ENCODE measurements at places on chromosomes 11 and 22.

- no peak for DNase-seq
Measured at GRCh38 chr11:66723693-66724092, 5.3 kb downstream of the SPTBN2 start.

DNA sequence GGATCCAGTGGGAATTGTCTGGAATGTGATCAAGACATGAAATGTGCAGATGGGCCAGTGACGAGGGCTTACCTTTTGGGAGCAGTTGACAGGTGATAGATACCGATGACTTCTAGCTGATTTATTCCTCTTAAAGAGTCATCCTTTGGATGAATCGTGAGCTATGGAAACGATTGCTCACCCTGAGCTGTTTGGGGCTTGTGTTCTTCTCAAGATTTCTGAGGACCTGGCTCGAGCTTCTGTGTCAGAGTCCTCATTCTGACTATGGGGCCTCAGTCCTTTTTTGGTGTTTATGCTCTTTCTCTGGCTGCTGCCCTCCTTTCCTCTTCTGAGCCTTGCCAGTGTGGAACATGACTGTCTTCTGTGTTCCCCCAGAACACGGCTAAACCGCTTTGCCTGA lies 11.9 kb upstream of the AMPD3 start:
- DNase-seq, result no peak

DNA sequence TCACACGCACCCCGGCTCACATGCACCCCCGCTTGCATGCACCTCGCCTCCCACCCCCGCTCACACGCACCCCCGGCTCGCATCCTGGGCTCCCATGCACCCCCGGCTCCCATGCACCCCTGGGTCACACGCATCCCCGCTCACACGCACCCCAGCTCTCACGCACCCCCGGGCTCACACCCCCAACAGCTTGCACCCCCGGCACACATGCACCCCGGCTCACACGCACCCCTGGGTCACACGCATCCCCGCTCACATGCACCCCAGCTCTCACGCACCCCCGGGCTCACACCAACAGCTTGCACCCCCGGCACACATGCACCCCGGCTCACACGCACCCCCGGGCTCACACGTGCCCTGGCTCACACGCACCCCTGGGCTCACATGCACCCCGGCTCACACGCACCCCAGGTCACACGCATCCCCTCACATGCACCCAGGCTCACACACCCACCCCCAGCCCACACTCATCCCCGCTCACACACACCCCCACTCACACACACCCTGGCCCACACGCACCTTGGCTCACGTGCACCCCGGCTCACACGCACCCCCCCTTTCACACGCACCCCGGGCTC lies 16.2 kb downstream of the TSPAN4 start:
- no peak for DNase-seq

DNA sequence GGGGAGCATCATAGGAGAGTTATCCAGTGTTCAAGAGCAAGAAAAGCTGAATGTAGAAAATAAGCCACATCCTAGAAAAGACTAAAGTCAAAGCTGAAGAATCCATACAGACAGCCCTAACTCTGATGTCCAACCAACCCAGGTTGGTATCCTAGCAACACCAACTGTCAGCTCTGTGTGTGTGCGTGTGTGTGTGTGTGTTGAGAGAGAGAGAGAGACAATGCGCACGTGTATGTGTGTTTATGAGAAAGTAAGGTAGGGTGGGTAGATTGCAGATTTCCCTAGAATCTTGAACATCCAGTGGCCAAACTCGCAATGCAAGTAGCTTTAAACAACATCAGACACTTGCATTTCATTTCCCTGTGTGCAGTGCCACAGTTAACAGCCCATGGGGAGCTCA lies 274.9 kb downstream of the FAM181B start:
- DNase-seq, result no peak

DNA sequence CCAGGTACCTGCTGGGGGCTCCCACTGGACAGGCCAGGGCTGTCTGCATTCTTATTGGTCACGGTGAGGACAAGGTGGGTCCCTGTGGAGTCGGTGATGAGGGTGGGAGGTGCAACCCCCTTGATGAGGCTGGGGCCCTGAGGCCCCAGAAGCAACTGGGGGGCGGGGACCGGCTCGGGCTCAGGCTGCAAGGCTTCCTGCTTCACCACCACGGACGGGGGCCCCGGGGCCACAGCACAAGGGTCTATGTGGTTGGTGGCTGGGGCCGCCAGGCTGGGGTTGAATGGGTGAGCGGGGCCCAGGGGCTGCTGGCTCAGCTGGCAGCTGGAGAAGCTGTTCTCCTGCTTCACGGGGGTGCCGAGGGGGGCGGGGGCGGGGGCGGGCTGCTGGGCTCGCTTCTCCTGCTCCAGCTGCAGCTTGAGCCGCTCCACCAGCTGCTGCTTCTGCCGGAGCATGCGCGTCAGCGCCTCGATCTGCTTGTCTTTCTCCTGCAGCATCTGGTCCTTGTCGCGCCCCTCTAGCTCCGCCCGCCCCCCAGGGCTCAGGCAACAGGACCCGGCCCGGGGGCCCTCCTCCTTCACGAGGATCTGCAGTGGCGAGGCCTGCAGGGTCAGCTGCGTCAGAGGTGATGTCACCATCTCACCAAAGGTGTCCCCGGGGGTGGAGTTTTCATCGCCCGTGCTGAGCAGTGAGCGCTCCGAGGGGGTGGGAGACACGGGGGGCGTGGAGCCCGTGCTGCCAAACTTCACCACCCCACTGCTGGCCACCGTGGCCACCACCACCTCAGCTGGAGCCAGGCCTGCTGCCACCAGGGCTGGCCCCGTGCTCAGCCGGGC lies 48.2 kb downstream of the SGSM3 start:
- peak; percentile 88 for DNase-seq

DNA sequence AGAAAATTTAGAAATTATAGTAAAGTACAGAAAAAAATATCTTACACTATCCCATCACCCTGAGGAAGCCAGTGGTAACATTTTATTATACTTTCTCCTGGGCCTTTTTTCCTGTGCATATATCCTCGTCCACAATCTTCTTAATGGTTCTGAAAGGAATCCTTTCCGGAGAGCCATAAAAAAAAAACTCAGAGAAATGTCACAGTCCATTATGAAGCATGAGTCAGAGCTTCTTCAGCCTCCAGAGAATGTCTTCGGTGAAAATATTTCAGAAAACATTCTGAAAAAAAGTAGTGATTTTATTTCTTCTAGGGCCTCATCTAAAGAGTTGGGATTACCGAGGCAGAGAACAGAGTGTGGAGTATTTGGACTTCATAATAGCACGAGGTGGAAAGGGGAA lies 163.4 kb downstream of the INSC start:
- no peak for DNase-seq

DNA sequence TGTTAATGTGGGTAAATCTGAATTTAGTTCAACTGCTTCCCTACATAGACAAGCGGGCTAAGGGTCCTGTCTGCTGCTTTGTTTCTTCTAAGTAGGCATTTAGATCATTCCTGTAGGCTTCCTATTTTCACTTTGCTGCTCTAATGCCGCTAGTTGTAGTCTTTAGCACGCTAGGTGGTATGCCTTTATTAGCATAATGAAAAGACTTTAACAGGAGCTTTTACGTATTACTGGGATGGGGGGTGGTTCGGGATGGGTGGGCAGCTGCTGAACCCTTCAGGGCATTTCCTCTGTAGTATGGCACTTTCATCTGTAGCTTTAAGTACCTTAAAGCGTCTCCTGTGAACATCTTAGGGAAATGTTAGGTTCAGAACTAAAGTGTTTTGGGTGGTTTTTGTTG lies 85.3 kb downstream of the GGT1 start:
- no peak for DNase-seq

GRCh38 chr11:95700471-95700817 lies 89.1 kb downstream of the FAM76B start:
- DNase-seq, result no peak

DNA sequence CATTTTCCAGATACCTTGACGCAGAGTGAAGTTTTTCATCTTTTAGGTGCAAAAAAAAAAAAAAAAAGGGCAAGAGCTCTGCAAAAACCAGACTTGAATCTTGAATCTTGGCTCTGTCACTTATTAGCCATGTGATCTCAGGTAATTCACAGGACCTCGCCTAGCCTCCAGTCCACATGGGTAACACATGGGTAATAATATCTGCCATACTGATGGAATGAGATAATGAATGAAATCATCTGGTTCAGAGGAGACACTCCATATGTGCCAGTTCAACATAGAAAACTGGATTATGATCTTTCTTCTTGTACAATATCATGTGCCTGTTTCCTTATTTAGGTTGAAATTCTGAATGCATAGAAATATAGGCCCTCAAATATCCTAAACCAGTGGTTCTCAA lies 8.6 kb upstream of the AMOTL1 start:
- DNase-seq, result no peak

DNA sequence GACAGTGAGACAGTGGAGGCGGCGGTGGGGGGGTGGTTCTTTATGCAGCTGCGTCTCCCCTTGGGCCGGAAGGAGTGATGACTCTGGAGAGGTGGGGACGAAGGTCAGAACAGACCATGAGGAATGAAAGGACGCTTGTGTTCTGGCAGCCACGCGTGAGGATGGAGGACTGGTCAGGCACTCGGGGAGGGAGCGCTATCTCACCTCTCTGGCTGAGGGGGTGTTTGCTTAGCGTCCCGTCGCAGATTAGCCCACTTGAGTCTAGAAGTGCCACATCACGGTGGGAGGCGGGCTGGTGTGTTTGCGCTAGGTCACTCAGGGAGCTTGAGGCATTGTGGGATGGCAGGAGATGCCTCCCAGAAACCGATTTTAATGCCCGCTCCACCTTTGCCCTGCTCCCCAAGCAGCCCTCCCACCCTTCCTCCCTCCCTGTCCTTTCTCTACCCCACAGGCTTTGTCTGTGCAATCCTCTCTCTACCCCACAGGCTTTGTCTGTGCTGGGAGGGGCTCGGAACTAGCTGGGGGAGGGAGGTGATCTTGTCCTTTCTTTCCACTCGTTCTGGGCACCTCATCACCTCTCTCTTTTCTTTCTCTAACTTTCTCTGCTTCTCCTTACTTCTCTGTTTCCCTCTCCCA lies 97.8 kb downstream of the PKNOX2 start:
- DNase-seq, result no peak

GRCh38 chr11:19753451-19754106 lies 40.9 kb downstream of the NAV2 start:
- DNase-seq, result no peak

DNA sequence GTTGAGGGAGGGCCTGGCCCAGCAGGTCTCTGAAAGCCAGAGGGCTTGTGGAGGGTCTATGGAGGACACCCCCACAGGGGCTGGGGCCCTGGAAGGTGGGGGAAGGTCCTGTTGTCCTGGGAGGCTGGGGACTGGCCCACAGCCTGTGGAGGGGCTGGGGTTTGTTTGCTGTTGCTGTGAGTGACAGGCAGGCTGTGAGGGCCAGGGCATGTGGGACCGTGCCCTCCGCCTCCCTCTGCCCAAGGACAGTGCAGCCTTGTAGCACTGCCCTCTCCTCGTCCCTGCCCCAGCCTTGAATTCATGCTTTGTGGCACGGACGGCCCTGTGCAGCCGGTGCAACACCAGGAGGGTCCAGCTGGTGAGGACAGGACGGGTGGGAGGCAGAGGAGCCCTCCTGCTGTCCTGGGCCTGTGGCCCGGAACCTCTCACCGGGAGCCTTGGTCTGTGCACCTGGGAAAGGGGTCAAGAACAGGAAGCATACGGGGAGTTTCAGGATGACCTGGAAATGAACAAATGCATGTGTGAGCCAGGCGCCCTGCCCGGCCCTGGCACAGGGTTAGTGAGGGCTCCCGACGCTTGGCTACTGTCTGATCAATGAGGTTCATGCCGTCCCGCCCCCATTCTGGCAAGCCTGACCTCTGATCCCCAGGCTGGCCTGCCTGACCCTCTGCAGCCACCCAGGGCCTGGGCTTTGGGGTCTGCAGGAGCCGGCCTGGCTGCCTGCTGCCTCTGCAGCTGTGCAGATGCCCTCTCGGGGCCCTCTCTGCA lies 37.4 kb upstream of the PRODH start:
- DNase-seq, result no peak

DNA sequence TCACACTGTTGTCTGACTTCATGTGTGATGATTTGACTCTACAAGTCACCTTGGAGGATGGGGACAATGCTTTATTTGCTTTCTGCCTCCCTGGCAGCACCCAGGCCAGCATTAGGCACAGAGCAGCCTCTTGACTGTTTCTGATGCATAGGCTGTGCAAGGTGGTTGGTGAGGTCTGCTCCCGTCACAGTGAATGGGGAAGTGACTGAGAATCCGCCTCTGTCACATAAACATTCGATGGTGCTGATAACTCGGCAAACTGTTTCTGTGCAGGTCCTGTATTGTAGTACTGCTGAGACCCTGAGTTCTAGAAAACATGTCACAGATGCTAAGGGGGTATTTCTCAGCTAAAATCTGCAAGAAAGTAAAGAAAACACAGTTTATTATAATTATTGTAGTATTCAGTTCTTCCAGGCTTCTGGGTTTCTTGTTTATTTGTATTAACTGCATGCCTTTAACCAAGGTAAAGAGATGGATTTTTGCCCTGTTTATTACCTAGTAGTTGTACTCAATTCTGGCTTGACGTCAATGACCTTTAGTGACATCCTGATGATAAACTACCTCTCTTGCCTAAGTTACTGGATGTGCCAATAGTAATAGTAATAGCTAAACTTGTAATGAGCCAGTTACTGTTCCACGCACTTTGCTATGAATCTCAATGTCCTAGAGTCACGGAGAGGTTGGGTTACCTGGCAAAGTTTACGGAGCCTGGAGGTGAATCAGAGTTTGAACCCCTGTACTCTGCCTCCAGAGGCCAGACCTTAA lies 24.8 kb upstream of the RCN1 start:
- DNase-seq, result no peak

- no peak for DNase-seq
Measured at GRCh38 chr22:20194681-20195593, 44.1 kb upstream of the CCDC188 start.

DNA sequence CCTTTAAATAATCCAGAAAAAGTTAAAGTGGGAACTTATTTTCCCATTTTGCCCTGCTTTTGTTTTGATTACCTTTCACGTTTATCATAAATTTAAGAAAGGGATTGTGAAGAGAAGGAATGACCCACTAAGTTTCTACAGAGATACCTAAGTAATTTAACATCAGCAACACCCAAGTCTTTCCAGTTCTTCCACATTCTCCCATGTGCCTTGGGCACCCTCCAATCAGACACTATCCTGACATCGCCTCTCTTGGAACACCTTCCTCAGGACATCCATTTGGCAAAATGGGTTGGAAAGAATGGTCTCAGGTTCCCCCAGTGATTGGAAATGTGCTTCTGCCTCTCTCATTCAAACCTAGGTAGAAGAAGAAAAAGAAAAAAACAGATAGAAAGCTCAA lies 6.3 kb downstream of the BBOX1 start:
- DNase-seq, result no peak

- DNase-seq, result peak; percentile 90
Measured at GRCh38 chr11:30016588-30017363, at the start of gene KCNA4. KCNA4 (minus strand) TSS chr11:30017030; CDS start chr11:30012678, 4,352 bp downstream.

- no peak for DNase-seq
Measured at GRCh38 chr11:76742902-76743301, 40.3 kb upstream of the TSKU start.

- DNase-seq, result no peak
Measured at GRCh38 chr11:71066311-71066710, 186.1 kb downstream of the SHANK2 start.
